ENCODE measurements at places on chromosomes 7 and 10.

- DNase-seq: no peak
These were observed 20.7 kb upstream of the ZRANB1 start for GRCh38 chr10:124921261-124921660.

- no peak for DNase-seq
These were observed 77.7 kb upstream of the GLI3 start for GRCh38 chr7:42314696-42315095.

DNA sequence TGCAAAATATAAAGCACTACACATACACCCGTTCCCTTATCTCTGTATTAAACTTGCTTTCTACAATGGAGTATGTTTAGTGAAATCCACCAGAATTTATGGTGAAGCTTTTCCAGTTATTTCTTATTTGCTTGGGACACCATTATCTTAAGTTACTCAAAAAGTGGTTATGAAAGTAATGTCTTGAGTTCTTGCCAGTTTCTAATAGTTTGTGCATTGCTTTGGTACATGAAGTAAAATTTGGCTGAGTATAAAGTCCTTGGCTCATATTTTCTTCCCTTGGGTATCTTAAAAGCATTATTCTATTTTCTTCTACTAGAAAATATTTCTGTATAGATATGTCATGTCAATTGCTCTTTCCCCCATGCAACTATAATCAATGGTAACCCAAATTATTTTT is 85.2 kb downstream of the POLR1F start:
- no peak for DNase-seq

- DNase-seq: no peak
These were observed 40.3 kb downstream of the VSTM4 start for GRCh38 chr10:49074836-49075682.

DNA sequence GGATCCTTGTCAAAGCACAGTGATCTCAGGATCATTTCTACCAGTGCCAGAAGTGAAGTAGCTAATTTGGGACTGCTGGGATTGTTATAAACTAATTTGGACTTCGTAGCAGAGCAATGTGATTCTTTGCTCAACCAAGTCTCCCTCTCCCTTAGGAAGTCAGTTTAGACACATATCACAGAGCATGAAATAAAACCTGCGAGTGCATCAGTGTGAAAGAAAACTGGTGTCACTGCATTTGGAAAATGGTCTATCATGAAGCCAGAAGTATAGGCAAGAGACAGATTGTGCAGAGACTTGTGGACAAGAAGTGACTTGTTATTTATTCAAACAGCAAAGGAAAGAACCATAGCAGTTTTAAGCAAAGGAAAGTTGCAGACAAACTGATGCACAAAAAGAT is 560.5 kb upstream of the NRG3 start:
- no peak for DNase-seq

DNA sequence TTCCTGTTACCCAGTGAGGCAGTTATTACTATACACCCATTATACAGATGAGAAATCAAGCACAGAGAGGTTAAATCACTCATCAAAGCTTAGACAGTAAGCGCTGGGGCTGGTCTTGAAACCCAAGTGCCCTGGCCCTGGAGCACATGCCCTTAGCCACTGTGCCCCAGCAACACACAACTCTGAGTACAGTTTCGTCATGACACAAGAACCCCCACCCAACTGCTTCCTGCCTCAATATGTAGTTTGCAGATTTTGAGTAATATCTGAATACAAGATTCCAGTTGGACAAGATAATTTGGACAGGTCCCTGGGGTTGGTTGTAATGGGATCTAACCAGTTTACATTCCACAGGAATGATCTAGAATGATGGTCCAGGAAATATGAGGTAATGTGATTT is 62.8 kb downstream of the SH3PXD2A start:
- DNase-seq: peak; percentile 29

GRCh38 chr7:102432442-102433218 is 745 bp upstream of the ORAI2 start:
- no peak for DNase-seq

DNA sequence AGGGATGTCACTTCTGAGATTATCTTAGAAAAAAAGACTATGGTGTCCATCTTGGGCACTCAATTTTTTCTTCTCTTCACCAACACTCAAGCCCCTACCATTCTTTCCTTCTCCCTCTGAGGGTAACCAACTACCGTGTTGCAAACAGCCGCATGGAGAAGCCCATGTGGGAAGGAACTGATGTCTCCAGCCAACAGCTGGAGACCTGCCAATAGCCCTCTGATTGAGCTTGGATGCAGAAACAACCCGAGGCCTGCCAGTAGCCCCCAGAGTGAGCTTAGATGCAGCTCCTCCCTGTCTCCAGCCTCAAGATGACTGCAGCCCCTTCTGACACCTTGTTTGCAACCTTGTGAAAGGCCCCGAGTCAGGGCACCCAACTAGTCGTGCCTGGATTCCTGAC is 36.4 kb upstream of the CHCHD3 start:
- DNase-seq: no peak

GRCh38 chr7:156773966-156774365 is 119.0 kb downstream of the LMBR1 start:
- DNase-seq: peak; percentile 32

DNA sequence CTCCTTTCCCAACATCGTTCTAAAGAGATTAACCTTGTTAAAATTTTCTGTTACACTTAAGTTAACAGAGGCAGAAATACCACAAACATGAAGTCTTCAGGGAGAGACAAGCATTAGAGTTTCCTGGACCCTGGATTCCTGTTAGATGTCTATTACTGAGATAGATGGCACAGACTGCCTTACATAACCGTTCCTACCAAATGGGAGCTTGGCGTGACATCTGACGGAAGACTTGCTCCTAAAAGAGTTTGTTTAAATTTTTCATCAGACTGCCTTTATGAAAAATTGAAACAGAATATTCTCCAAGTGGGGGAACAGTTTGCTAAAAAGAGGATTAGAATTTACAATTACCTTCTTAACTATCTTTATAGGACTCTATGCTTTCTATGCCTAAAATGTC is 22.7 kb downstream of the ANK3 start:
- no peak for DNase-seq

DNA sequence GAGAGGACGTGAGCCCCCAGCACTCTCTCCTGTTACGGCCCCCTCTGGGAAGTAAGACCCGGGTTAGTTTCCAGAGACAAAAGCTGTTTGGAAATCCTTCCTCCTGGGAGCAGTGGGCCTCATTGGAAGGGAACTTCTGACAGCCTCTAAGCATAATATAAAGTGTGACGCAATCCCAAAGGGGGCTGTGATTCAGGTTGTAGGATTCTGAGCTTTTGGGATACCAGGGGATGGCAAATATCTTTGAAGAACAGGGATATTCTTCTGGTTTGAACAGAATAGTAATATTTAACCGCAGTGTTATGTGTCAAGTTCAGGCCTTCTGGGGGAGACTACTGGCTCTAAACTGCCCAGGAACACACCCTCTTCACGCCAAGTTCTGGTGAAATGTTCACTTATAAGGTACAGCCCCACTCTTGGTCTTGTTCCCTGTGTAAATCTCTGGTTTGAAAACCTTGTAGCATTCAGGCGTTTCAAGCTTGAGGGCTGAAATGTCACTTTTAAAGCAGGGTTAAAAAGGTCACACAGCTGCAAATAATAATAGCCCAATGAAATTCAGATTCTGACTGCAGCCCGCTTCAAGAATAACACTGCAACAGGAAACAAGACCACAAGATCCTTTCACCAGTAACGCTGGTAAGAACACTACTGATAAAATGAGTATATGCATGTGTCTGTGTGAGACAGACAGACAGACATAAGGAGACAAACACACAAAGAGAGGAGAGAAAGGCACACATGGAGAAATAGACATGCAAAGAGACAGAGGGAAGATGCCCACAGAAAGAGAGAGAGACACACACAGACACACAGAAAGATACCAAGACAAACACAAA is 69.0 kb downstream of the CREB5 start:
- no peak for DNase-seq

DNA sequence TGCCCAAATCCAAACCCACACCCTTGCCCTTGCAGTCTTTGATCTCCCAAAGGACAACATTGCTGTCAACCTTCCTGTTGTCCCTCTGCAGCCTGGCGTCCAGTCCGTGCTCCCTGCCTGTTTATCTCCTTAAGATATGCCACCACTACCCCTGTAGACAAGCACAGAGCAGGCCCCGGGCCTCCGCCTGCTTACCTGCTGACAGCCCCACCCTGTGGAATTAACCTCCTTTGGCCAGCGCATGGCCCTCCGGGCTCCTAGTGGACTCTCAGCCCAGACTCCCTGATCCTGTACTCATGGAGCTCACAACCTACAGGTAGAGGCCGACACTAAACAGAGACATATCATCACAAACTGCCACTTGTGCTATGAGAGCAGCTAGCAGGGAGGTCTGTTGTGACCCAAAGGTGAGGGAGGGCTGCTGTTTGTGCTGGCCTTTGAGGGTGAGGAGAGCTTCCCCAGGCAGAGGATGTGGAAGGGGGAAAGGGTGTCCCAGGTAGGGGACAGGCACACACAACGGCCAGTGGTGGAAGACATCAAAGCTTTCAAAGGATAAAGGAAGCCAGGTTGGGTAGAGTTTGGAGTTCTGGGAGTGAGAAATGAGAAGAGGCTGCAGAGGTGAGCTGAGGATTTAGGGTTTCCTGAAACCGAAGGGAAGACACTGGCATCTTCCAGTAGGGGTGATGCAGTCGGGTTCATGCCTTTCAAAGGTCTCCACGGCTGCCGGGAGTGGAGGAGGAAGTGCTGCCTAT is 174.5 kb upstream of the ZMIZ1 start:
- no peak for DNase-seq

DNA sequence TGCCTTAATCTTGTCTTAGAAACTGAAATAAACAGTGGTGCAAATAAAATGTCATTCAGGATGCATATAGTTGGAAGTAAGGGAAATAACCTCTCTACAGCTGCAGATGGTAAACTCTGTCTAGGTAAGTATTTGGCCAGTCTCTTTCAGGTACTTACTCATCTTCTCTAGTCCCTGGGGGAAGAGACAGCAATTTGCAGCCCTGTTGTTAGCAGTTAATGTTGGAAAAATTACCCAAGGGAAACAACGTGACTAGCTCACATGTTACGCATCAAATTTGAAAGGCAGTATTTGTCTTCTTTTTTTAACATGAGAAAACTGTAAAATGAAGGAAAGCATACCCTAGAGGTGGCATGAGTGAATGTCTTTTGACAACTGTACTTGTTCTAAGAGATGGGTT is 3.2 kb upstream of the HUS1 start:
- DNase-seq: no peak

DNA sequence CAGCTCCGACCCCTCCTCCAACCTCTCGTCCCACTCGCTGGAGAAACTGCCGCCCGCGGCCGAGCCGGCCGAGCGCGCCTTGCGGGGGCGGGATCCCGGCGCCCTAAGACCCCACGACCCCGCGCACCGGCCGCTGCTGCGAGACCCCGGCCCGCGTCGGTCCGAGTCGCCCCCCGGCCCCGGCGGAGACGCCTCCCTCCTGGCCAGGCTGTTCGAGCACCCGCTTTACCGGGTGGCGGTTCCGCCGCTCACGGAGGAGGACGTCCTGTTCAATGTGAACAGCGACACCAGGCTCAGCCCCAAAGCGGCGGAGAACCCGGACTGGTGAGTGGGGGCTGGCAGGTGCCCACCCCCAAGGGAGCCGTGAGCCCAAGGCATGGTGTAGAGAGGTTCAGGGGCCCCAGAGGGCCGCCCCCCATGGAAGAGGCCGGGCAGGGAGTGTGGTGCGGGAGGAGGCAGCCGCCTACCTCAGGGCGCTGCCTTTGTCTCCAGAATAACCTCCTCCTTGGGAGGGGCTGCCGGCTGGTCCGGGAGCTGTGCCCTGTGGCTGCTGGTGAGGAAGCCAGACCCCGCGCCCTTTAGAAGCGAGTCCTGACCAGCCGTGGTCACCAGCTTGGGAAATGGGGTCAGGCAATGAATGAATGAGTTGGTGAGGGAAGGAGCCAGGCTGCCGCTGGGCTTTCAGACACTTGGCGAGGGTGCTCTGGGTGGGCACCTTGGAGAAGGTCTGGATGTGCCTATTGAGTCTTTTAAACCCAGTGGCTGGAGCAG is 1.3 kb downstream of the FAM20C start:
- DNase-seq: no peak

- DNase-seq: no peak
These were observed 63.6 kb upstream of the TRIM24 start for GRCh38 chr7:138396251-138397070.

GRCh38 chr10:3424111-3424851 is 251.7 kb upstream of the PITRM1 start:
- DNase-seq: no peak

- DNase-seq: no peak
These were observed 819 bp downstream of the HYCC1 start for GRCh38 chr7:23012908-23013714.

GRCh38 chr7:50730446-50731400 is 52.0 kb downstream of the GRB10 start:
- DNase-seq: no peak

DNA sequence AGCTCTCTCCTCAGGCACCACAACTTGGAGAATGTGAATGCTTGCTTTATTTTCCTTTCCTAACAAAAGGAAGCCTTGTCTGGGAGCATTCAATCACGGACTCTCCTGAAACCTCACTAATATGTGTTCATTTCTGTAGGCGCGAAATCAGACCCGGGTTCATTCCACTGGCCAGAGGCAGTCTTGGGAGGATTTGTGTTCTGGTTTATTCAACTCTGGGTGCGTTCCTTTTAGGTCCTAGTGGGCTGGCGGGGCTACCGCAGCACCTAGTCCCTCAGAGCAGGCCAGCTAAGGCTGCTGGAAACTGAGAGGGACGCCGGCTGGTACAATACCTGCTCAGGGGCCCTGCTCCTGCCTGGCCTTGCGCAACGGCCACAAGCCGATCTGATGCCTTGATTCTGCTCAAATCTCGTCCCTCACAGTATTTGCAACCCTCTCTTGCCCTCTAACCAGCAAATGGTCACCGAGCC is 7.5 kb downstream of the HOXA4 start:
- DNase-seq: no peak

DNA sequence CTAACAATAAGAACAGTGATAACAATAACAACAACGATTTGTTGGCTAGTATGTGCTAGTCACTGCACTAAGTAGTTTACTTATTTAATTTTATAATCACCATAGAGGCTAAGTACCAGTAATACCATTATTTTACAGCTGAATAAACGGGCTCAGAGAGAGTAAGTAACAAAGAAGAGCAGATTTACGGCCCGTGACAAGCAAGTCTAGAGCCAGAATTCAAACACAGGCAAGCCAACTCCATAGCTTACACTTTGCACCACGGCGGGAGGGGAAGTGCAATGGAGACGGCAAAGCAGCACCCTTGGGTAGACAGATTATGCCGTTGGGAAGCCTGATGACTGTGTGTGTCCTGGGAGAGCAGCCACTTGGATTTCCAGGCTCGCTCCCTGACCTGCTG is 1.2 kb upstream of the OR6V1 start:
- no peak for DNase-seq

GRCh38 chr7:74097937-74098614 is 14.5 kb downstream of the LIMK1 start:
- DNase-seq: peak; percentile 99

- DNase-seq: peak; percentile 32
These were observed 35.3 kb upstream of the HIBADH start for GRCh38 chr7:27697861-27698430.

DNA sequence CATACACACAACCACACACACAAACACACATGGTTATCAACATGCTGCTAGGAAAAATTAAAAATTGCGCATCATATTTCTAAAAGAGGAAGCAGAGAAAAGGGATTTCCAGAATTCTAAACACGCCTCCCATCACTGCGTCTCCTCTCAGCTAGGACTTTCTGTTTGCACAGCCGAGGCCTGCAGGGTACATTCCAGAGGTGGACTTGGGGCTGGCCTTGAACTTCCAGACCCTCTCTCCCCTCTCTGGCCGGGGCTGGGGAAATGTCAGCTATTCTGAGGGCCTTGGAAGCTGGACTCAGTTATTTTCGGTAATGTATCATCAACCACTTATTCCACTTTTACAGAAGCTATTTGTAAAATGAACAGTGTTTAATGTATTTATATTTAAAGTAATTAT is 168.7 kb downstream of the GALNT17 start:
- DNase-seq: no peak
